ENCODE measurements at places on chromosomes 5 and 9.

DNA sequence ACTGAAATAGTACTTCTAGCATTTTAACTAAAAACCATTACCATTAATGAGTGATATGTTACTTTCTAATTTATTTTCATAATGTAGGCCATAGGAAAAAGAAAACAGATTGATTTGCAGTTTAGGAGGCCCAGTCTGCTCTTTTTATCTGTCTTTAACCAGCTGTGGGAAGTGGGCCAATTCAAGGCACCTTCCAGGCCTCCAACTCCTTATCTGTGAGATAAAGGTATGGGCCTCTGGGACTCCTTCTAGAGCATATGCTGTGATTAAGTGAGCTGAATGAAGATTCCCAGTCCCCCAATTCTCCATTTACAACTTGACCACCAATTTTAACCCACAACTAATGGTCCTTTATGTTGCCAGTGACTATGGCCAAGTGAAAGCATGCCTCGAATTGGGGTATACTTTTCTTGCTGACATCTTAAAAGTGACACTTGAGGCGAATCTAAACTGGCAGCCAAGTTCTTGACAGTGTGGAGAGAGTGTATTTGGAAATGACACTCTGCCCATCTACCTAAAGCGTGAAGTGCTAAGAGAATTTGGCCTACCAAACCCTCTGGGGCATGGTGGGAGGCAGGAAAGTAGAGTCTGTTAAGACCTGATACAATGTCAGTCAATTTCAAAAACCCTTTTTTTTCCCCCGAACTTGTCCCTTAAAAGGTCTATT, 88.3 kb downstream of the PIK3R1 start:
- no peak for DNase-seq

DNA sequence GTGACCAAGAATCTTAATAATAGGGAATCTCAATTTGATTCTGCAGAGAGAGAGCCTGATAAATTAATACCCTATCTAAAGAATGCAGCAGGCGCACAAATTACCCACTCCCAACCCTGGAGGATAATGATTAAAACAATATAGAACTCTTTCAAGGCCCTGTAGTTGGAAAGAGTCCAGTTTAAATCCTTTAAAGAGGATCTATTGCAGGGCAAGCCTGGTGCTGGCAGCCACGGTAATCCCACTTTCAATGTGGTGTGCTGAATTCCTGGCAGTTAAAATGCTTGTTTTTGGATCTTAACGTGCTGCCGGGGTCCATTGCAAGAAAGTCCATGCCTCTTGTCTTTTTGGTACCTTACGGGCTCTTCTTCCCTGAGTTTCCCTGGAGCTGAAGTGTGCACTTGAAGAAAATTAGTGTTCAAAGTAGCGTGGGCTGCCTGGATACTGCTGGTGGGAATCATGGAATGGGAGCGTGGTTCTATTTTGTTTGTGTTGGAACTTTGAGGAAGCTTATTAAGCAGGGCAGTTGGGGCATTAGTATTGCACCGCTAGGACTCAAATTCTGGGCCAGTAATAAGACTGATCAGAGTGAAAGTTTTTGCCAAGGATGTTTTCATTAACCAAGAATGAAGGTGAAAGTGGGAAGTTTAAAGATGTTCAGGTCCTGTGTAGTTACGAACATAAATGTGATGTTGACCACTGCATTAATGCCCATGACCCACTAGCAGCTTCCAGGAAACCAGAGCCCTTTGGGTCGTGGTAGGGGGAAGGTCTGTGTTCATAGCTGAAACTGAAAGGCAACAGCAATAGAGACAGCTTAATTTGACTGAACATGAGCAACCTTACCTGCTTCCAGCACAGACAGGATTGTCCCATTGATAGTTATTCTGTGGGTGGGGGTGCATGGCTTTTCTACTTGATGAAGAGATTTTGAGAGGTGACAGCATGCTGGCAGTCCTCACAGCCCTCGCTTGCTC, 20.8 kb downstream of the MARCHF6 start:
- no peak for DNase-seq

DNA sequence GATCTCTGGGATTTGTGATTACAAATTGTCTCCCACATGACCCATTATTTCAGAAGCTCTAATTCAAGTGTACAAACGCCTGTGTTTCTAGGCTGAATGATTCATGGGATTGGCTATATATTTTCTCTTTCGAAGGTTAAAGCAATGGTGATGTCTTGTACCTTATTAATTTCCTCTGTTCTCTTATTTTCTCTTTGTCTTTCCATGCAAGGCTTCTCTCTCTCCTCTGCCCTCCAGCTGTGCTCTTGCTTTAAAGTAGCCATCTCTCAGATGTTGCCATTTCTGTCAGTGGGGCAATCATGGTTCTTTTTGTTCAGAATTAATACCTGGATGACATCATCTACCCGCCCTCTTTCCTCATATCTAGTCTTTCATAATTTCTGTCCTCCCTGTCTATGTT, 184.3 kb upstream of the ATP10B start:
- no peak for DNase-seq

GRCh38 chr9:20659474-20659967, 24.5 kb upstream of the FOCAD start:
- no peak for DNase-seq

GRCh38 chr5:74767579-74767913, 497 bp downstream of the NSA2 start:
- no peak for DNase-seq

Measured in CD4-positive, alpha-beta T cell treated with Interleukin-15 for 4 hours (primary cell).